Muscle of leg (tissue), 16 donors: ENCODE measurements at places on chromosomes 4 and X. TPM values are rescaled to one million over a fixed set of nuclear protein-coding genes. Genes with fewer than 3 reads are reported as not detected.

Gene ZNF718
- 6.7 TPM for total RNA-seq

Gene SLAIN2
- total RNA-seq, result 24.1 TPM

GRCh38 chr4:111530446-111530845, 614.8 kb upstream of the FAM241A start:
- DNase-seq, result no peak

- DNase-seq, result no peak
Measured at GRCh38 chr4:100843910-100844309, 326.1 kb upstream of the EMCN start.

GRCh38 chrX:121761845-121762244, 714.4 kb downstream of the GLUD2 start:
- no peak for DNase-seq

Gene CENPI
- total RNA-seq, result 6.6 TPM

DNA sequence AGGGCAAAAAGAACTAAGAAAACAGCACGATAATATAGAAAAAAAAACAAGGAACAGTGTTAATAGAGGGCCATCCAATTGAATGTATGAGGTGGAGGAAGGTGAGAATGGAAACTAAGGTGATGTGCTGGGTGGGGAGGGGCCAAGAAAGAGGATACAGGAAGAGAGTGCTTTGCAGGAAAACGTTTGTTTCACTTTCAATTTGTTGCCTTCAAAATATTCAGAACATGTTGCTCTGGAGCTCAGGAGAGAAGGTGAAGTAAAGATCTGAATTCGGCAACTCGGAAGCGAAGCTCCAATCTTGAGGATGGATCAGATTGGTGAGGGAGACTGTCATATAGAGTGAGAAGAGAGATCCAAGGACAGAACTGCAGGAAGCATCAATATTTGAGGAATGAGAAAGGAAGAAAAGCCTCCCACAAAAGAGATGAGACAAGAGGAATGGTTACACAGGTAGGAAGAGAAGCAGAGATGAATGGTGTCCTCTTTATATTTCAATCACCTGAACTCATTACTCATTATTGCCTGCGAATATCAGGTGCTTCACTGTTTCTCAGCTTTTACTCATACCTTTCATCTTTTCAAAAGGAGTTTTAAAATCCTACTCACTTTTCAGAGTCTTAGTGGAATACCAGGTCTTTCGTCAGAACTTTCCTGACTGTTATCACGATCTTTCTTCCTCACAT, 14.7 kb upstream of the SEC24D start:
- no peak for DNase-seq

DNA sequence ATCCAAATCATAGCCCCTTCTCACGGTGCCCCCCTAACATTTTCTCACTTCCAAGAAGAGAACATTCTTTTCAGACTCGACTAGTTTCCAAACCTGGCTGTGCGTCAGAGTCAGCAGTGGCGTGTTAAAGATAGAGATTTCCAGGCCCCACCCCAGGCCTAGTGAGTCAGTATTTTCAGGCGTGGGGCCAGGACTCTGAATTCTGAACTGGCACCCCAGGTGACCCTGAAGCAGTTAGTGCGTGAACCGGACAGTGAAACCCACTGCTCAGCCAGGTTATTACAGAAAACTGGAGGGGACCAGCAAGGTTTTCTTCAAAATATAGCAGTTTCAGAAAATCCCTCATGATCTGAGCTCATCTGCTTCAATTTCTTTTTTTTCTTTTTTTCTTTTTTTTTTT, 35.0 kb upstream of the BCOR start:
- peak; percentile 60 for DNase-seq

- no peak for DNase-seq
Measured at GRCh38 chr4:152545088-152545487, 9.2 kb upstream of the FBXW7 start.

- DNase-seq, result no peak
Measured at GRCh38 chrX:70062961-70063550, 799 bp downstream of the OTUD6A start.

Gene ABLIM2
- 3.1 TPM for total RNA-seq

DNA sequence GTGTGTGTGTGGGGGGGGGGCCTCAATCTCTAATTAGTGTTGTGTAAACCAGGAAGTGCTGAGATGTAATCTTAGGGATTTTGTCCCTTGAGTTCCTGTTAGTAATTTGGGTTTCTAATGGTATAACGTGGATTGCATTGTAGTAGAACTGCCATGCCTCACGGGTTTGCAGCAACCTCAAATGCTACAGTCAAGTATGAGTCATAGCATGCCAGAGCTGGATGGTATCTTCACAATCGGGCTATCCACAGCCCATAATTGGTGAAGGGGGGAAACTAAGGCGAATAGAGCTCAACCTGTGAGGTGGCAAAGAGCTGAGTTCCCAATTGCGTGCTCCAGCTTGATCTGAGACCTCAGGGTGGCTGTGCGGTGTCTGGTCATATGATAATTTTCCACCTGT, 2.2 kb upstream of the FMR1NB start:
- DNase-seq, result no peak

- DNase-seq, result no peak
Measured at GRCh38 chrX:40424259-40424658, 156.5 kb upstream of the ATP6AP2 start.

DNA sequence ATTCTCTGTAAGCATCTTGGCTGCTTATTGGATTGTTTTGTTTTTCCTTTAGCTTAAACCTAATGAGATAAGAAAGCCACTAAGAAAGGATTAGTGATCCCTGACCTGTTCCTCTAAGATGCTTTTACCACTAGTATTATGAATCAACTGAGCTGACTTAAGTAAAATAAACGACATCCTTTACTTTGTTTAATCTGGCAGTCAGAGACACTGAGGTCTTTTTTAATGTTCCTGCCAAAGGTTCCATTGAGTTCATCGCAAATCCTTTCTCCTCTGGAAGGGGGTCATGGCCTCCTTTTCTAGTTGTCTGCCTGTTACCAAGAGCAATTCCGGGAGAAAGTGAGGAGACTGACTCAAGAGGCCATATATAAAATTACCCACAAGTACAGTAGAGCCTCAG, 1038.3 kb upstream of the SLIT2 start:
- DNase-seq, result no peak

- peak; percentile 90 for DNase-seq
Measured at GRCh38 chr4:16225863-16226815, at the start of gene TAPT1. TSS of gene TAPT1 (minus strand) at chr4:16226471. CDS start at chr4:16226457, 14 bp downstream.

- DNase-seq, result no peak
Measured at GRCh38 chr4:26127851-26128337, 192.9 kb upstream of the RBPJ start.

- DNase-seq, result peak; percentile 86
Measured at GRCh38 chr4:150181536-150181935, 103.3 kb downstream of the DCLK2 start.

Gene SSX3
- not detected for total RNA-seq

GRCh38 chr4:158754385-158755180, 14.2 kb upstream of the FNIP2 start:
- DNase-seq, result no peak

- no peak for DNase-seq
Measured at GRCh38 chr4:88599298-88599697, 7.0 kb downstream of the HERC3 start.

DNA sequence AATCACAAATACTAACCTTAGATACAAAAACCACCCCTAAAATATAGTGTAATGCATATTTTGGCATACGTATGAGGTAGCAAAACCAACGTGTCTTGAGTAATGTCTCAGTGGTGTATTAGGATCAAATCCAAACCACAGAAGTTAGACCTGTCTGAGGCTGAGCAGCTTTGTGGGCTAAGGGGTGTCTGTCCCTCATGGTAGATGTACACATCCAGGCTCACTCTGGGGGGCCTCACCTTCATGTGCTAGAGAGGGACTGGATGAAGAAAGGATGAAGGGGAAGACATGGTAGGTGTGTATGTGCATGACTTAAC, 188.0 kb upstream of the TBC1D9 start:
- DNase-seq, result no peak

- DNase-seq, result no peak
Measured at GRCh38 chr4:173337463-173337862, 3.3 kb upstream of the HMGB2 start.

Gene DCAF8L2
- total RNA-seq, result not detected

- DNase-seq, result no peak
Measured at GRCh38 chr4:96558466-96558865, 718.6 kb downstream of the PDHA2 start.

Gene MAML3
- 3.0 TPM for total RNA-seq

DNA sequence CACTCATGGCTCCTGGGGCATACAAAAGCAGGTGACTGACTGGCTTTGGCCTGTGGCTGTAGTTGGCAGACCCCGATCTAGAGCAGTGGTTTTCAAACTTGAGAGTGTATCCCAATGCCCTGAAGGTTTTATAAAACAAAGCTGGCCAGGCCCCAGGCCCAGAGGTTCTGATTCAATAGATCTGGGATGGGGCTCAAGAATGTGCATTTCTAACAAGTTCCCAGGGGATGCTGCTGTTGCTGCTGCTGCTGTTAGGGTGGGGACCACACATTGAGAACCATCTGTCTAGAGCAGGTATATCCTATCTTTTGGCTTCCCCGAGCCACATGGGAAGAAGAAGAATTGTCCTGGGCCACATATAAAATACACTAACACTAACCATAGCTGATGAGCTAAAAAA, 7.3 kb downstream of the AIFM1 start:
- no peak for DNase-seq

DNA sequence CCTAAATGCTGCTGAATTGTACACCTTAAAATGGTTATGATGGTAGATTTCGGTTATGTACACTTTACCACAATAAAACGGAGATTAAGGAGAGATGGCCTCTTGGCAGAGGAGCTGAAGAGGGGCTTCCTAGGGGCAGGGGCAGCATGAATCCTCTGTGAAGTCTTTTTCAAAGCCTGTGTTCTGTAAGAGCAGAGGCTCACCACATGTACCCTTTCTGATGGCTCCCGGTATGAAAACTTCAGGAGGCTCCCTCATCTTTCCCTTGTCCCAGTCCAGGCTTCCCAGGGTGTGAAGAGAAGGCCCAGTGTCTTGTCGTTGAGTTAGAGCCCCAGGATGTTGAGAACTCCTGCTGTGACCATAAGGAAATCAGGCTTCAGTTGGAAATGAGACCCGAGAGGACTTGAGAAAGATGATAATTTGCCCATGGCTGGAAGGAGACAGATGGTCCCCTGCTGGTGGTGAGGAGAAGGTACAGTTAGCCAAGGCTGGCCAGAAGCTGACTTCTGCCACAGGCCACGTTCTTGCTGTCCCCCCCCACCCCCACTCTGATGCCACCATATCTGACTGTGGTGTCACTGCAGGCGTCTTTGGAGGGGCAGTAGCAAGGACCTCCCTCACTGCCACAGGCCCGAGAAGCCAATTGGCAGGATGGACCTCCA, 31.8 kb upstream of the MTM1 start:
- DNase-seq, result no peak

- DNase-seq, result no peak
Measured at GRCh38 chrX:19064175-19064574, 58.1 kb downstream of the ADGRG2 start.

- DNase-seq, result no peak
Measured at GRCh38 chrX:65513610-65514009, 21.0 kb downstream of the LAS1L start.

Gene ATP1B4
- total RNA-seq, result 298 TPM

GRCh38 chr4:43132010-43132582, 239.6 kb downstream of the GRXCR1 start:
- DNase-seq, result peak; percentile 68

Gene TNIP3
- 0.04 TPM for total RNA-seq

- no peak for DNase-seq
Measured at GRCh38 chrX:48540028-48540375, 488 bp downstream of the TBC1D25 start.

GRCh38 chrX:110192516-110192915, 125.4 kb downstream of the AMMECR1 start:
- DNase-seq, result no peak

DNA sequence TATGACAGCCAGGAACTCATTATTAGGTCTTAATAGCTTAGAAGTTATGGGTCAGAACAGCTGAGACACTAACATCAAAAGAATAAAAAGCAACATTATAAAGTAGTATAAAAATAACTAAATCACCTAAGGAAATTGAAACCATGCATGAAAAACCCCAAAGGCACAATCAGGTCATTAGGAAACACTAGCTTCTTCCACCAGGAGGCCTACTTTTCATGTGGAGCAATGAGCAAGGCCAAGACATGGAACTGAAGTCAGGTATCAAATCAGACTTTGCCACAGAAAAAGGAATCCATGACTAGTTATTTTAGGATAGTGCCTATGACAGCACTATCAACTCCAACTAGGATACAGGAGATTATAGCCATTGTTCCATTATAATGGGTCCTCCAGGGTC, 7.9 kb downstream of the HUWE1 start:
- DNase-seq, result no peak

Gene USP27X
- total RNA-seq, result 1.5 TPM

Gene TEX13C
- total RNA-seq, result not detected

Gene SH3D19
- 29.3 TPM for total RNA-seq

GRCh38 chr4:54322818-54323417, 93.8 kb downstream of the PDGFRA start:
- peak; percentile 73 for DNase-seq

DNA sequence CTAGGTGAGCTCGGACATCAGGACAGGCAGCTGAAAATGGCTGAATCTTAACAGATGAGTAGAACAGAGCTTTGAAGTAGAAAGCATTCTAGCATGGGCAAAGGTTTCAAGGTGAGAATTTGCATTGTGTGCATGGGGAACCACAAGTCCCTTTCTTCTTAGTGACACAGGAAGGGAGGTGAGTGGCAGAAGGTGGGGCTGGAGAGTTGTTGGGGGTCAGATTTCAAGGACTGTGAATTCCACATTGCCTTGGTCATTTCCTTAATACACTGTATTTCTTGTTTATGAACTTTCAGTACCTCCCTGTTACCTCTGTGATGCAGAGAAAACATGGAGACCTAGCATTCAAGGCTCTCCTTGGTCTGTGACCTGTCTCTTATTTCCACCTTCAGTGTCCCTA, 4.1 kb downstream of the APEX2 start:
- no peak for DNase-seq

DNA sequence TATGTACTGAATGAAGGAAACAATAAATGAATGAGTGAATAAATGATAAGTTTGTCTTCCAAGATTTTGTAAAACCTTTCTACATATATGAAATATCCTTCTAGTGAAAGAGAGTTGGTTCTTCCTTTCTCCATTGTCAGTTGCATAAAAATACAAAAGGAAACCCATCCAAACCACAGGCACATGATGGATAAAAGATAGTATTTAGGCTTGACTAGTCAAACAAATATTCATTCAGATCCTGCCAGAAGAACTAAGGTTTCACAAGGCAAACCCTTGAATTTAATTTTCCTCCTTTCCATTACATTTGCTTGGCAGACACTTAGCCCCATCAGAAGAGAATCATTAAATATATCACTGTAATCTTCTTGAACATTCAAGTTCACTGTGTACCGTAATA, 208.4 kb downstream of the COL25A1 start:
- DNase-seq, result peak; percentile 11

Gene SULT1E1
- 34.8 TPM for total RNA-seq

DNA sequence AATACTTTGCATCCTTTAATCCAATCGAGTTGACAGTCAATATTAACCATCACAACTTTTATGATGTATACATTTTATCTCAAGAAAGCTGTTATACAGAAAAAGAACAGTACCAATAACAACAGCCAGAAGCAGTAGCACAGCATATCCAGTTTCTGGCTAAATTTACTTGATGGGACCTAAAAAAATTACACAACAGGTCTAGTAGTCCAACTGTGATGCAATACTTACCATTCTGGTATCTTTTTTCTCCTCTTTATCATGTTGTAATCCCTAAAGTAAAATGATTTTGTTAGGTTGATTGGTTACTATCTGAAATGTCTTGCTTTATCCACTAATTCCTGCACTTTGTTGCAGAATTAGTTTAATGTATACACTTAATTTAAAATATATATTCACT, 1150.6 kb downstream of the FAT4 start:
- no peak for DNase-seq

GRCh38 chr4:124055336-124055735, 657.2 kb downstream of the ANKRD50 start:
- no peak for DNase-seq

Gene CT45A9
- not detected for total RNA-seq
